Stimulated activated CD8-positive, alpha-beta memory T cell treated with anti-CD3 and anti-CD28 coated beads, Interleukin-7, amount 100 ng/mL, for 1 hour (primary cell): ENCODE measurements at places on chromosomes 16 and 17.

- peak; percentile 35 for DNase-seq
Observed at GRCh38 chr17:50117202-50118051, 12.5 kb downstream of the SAMD14 start.

DNA sequence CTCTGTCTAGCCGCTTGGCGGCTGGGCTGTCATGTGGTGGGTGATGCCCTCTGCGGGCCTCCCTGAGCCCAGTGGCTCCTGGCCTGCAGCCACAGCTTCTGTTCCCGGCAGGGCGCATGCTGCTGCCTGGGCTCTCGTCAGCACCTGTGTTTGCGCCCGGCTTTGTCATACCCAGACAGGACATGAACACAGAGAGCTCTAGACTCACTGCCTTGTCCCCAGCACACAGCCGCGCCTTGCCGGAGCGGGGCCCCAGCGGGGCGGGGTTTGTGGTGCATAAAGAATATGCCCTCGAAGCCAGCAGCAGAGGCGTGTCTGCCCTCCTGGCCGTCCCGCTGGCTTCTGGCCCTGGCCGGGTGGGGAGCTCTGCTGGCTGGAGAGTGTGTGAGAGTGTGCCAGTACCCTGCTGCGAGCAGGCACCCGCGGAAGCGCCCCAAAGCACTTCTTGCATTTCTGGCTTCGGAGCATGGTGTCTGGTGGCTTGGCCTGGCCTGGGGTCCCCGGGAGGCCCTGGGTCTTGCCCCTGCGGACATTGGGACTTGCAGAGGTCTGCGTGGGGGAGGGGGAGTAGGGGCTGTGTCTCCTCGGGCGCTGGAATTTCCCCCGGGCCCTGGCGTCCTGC, 14.4 kb downstream of the ASPSCR1 start:
- no peak for DNase-seq

- DNase-seq = no peak
Observed at GRCh38 chr16:14112539-14112856, 41.4 kb downstream of the MRTFB start.

DNA sequence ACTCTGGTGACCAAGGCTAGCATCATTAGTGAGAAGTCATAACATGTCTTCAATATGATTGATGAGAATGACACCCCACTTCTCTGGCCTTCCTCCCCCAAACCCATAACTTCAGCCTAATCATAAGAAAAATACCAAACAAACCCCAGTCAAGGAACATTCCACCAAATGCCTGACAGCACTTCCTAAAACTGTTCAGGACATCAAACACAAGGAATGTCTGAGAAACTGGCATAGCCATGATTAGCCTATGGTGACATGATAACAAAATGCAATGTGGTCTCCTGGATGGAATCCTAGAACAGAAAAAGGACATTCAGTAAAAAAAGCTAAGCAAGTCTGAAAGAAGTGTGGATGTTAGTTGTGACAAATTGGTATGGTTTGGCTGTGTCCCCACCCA, 24.7 kb upstream of the TBX4 start:
- DNase-seq = no peak

DNA sequence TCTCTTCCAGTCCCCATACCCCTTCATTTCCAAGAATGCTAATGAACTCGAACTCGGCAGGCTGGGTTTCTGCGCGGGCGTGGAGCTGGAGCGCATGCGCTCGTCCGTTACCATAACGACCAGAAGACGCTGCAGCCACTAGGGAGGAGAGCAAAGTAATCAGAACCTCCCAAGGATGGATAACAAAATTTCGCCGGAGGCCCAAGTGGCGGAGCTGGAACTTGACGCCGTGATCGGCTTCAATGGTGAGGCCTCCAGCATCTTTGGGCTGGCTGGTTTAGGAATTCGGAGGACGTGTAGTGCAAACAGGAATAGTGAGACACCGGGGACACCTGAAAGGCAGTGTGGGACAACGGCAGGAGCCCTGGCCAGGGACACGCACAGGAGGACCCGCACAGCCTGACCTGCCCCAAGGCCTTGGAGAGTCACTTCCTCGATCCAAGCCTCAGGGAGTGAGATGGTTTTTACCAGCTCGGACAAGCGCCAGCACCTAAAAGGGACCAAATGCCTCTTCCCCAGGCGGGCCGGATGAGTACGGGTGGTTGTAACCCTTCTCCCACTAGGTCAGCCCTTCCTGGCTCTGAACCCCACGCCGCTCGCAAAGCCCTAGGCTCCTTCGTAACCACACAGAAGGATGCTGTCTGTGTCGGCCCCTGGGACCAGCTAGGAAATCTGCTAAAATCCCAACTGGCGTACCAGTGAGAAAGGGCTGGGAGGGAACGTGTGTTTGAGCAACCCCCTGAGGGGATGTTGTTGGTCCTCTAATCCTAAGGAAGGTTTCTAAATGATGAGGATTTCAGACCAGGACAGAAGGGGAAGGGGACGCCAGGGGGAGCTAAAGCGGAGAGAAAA, at the start of gene CFAP52:
Gene CFAP52, plus strand, starts transcription at position 122 of the 852 bp plus-strand sequence. Its CDS starts 54 bp downstream, at position 176.
- DNase-seq = peak; percentile 55

DNA sequence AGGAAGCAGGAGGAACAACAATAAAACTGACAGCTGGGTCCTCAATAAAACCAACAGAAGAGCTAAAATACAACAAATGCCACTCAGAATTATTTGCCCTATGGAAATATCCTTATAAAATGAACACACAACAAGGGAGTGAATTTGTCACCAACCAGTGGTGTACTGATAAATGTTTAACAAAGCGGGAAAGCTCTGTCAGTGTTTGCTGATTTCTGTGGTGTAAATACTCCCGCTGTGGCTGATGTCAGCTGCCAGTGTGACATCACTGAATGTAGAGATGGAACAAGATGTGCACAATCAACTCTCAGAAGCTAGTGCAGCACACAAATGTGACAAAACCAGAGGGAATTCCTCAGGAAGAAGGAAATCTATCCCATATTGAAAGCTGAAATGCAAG, 51.9 kb downstream of the CDYL2 start:
- no peak for DNase-seq

- no peak for DNase-seq
Observed at GRCh38 chr17:2634361-2634960, 41.0 kb downstream of the PAFAH1B1 start.

- no peak for DNase-seq
Observed at GRCh38 chr16:21120976-21121520, 29.6 kb downstream of the DNAH3 start.

DNA sequence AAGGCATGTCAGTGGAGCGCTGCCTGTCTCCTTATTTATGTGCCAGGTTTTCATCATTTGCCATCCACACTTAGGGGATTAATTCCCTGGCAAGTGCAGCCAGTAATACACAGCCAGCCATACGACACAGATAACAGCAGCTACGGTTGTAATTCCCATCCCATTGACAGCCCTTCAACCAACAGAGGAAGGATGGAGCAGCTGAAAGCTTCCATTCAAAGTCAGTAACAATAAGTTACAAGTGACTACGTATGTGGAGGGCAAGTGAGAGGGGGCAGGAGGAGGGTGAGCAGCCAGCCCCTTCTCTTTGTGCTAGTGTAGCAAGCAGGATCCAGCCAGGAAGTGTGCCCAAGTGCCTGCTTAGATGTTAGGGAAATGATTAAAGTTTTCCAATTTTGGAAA, 53.8 kb upstream of the LYRM9 start:
- DNase-seq = no peak

- DNase-seq = no peak
Observed at GRCh38 chr17:83084214-83084613, 4.8 kb downstream of the METRNL start.

DNA sequence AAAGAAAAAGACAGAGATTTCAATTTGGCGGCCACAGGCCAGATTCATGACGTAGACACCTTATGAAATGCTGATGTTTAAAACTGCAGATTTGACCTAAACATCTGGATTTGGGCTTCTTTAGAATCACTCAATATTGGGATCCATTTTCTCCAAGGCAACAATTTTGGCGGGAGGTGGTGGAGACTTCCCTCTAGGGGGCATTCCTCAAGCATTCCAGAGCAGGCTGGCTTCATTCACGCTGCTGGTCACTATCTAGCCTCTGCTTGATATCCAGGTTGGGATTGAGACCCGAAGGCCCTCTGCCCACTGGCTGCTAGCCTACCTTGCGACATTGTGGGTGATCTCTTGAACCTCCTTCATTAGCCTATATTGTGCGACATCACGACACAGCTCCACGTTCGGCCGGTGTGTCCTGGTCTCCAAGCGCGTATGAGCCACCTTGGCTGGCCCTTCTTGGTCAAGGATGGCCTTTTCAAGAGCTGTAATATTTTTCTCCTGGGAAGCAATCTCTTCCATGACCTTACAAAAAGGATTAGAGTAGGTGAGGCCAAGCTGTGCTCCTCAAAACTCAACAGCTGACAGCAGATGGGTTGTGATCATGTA, 24.5 kb downstream of the FBXO39 start:
- DNase-seq = no peak

GRCh38 chr17:82862737-82863382, 23.0 kb upstream of the ZNF750 start:
- DNase-seq = no peak

DNA sequence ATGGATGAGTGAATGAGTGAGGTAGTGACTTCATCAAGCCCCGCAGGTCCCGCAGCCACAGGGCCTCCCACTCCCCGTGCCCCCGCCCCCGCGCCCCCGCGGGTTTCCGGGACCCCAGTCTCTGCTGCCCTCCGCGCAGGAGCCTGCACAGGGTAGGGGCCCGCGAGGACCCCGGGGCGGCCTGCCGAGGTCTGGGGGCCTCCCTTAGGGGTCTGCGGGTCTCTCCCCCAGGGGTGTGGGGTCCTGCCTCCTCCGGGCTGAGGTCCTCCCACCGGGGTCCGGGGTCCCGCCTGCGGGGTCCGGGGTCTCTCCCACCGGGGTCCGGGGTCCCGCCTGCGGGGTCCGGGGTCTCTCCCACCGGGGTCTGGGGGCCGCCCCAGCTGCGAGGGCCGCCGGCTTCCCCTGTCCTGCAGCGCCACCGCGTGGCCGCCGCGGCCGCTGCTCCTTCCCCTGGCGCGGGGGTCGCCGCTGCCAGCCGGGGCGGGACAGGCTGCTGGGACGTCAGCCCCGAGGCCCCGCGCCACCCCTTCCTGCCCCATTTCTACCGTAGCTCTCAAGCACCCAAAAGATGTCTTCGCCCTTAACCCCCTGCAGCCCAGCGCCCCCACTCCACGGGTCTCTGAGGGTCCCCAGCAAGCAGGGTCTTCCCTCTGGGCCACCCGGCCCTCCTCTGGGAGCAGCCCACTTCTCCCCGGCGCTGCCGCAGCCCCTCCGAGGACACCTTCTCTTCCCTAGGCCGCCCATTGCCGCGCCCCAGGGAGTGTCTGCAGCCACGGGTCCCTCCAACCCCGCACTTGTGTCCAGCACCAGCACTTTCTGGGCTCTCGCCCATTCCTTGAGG, 10.4 kb upstream of the CHMP6 start:
- no peak for DNase-seq

- no peak for DNase-seq
Observed at GRCh38 chr16:24975428-24975889, 39.7 kb downstream of the ARHGAP17 start.

DNA sequence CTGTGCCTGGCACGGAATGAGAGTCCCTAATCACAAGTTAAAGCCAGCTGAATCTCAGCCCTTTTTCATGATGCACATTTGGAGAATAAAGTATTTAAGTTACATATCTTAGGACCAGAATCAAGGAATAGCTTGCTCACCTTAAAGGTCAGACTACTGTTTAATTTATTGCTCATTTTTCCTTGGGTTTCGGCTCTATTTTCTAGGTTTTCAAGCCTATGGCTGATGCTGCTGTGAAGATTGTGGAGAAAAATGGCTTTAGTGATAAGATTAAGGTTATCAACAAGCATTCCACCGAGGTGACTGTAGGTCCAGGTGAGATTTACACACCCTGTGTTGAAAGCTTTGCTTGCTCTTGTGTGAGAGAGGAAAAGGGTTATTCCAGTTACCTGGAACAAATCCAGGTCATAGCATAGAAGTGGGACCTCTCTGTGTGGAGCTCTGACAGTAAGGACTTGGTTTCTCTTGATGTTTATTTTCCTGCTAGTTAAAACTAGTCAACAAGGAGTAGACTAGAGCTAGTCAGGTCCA, 18.1 kb downstream of the PRMT7 start:
- DNase-seq = no peak

DNA sequence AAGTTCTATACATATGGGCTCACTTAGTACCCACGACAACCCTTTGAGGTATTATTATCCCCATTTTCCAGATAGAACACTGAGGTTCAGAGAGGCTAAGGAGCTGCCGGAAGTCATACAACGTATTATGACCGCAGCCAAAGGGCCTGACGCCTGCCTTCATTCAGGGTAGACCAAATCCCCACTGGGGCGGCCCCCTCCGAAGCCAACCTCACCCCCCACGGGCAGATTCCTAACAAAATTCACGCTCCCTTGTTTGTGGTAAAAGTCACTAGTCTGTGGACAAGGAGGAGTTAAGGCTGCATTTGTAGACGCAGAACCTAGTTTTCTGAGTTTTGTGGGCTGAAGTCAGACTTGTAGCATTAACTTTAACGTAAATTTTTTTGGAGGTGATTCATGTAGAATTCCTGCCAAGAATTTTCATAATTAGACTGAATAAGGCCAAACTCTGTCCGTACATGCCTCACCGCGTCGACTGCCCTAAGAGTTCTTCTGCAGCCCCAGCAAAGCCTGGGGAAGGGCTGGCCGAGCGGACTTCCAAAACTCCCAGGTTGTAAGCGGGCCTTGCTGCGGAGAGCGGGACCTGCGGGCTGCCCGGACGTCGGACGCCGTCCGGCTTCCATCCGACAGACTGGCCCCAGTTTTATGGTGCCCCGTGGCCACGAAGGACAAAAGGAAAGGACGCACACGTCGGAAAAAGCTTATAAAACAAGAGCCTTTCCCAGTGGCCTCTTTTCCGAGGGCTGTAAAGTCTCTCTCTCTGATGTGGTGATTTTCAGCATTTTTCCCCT, 75.7 kb downstream of the NXN start:
- DNase-seq = no peak

GRCh38 chr16:81717662-81718189, 61.4 kb upstream of the PLCG2 start:
- DNase-seq = no peak

DNA sequence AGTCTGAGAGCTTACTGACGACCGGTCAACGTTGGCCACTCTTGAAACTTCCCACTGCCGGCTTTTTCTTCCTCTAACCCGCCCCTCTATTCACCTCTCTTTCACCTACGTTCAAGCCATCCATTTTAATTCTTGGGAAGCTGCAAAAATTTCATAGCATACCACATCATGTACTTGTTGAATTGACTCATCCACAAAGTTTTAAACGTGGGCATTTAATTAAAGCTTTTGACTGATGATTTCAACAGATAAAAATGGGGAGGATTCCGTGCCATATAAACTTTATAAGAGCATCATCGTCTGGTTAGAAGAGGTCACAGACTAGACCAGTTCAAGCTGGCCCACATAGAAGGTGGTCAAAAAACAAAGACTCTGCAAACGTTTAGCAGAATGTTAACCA, 22.5 kb downstream of the VPS53 start:
- no peak for DNase-seq

GRCh38 chr17:37824534-37825485, 80.0 kb upstream of the HNF1B start:
- no peak for DNase-seq

DNA sequence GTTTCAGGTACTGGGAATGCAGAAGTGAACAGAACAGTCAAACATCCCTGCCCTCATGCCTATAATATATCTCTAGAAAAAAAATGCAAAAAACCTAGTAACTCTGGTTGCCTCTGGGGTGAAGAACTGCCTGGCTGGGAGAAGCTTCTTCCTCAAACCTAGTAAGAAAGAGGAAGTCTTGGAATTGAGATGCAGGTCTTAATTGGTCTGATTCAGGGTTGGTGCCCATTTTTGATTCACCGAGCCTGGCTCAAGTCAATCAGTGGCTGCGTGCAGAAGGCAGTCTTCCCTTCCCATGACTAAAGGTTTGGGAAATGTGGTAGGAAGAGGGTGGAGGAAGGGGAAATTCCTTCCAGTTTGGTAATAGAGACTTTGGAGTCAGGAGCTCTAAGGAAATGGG, 22.4 kb downstream of the CDRT15 start:
- no peak for DNase-seq
